ENCODE measurements at places on chromosomes 11 and 22.
A peak's percentile ranks its signal among the peaks of the same experiment; 100 is the strongest.

DNA sequence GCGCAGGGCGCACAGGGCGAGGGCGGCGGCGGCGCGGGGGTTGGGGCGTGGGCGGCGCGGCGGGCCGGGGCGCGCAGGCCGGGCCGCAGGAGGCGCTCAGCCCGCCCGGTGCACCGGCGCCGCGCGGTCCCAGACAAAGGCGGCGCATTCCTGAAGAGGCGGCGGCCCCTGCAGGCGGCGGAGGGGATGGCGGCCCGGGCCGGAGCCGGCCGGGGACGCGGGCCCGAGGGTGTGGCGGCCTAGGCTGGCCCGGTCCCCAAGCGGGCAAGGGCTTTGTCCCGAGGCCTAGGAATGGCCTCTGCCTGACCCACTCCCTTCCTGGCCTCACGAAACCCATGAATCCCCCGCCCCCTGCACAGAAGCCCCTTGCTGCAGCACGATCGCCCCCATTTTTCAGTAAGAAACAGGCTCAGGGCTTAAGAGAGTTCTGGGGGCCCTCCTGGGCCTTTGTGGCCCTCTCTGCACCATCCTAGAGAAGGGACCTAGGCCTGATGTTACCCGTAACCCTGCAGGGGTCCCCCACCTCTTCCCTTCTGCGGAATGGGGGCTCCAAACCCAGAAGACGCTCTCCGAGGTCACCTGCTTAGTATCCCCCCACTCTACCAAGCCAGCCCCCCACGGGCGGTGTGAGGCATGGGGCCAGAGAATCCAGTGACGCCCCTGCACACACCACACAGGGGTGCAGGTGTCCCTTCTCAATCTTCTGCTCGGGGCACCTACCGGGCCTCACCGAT, at the start of gene RTN4R:
Gene RTN4R (minus strand): TSS at position 40 of the 734 bp plus-strand sequence. CDS start 226 bp downstream, outside the sequence.
- peak; percentile 73 for DNase-seq

DNA sequence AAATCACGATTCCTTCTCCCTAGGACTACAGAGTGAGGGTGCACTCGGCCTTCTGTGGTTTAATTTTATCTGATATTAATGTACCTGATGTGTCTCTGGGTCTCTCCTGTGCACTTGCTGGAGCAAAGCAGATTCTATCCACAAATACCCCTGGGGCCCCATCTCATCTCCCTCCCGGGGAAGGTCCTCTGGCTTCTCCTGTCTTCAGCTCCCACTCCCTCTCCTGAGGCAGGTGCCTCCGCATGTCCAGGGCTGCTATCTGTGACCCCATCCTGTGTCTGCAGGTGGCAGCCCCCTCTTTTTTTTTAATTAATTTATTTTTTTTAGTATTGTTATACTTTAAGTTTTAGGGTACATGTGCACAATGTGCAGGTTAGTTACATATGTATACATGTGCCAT, 558.7 kb downstream of the BRD1 start:
- DNase-seq, result no peak

- no peak for DNase-seq
Observed at GRCh38 chr22:44180706-44181032, at the start of gene PARVG. Gene PARVG (plus strand): TSS chr22:44180925. CDS start chr22:44183330, 2,405 bp downstream.

GRCh38 chr11:9941991-9942390, 278.1 kb downstream of the SWAP70 start:
- DNase-seq, result no peak

DNA sequence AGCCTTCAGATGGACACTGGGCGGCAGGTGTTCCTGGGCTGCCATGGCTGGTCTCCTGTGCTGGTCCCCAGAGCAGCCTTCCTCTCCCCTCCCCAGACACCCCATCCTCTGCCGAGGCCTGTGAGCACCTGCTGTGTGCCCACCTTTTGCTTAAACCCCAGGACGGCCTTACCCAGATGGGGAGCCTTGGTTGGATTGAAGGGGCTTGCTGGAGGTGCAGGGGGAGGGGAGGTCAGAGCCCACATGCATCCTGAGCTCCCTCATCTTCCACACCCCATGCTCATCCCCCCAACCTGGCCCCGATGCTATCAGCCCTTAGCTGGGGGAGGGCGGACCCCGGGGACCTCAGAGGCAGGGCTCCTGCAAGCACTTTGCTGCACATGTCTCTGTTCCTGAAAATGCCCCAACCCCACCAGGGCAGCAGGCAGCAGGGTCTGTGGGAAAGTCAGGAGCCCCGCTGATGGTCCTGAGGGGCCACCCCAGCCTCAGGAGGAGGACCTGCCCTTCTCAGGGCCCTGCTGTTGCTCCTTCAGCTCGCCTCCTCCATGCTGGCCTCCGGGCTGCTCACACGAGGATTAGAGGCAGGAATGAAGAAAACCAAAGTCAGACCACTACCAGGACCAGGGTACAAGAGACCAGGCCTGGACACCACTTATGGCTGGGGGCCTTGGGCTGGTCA, 41.6 kb upstream of the CCDC188 start:
- DNase-seq, result no peak

DNA sequence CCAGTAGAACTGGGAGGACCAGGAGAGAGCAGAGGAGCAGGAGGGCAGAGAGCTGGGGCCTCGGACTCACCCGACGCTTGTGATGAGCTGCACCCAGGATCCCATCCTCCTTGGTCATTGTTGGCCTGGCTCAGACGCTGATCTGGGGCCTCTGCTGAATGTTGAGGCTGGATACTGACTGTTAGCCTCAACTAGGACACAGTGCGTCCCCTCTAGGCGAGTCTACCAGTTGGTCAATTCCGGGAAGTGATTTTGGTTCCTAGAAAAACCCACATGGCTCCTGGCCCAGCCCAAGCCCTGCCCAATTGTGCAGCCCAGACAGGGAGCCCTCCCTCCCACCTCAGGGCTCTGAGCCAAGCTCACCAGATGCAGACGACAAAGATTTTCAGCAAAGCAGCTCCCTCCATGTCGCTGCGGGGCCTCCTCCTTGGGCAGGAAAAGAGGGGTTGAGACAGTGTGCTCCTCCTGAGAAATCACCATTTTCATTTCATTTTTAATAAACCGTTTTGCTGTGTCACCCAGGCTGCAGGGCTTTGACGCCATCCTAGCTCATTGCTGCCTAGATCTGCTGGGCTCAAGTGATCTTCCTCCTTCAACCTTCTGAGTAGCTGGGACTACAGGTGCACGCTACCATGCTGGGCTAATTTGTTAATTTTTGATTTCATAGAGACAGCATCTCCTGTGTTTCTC, at the start of gene APOL4:
Gene APOL4 (minus strand): TSS at position 180 of the 690 bp plus-strand sequence. CDS start 75 bp downstream, at position 105.
- peak; percentile 92 for DNase-seq

DNA sequence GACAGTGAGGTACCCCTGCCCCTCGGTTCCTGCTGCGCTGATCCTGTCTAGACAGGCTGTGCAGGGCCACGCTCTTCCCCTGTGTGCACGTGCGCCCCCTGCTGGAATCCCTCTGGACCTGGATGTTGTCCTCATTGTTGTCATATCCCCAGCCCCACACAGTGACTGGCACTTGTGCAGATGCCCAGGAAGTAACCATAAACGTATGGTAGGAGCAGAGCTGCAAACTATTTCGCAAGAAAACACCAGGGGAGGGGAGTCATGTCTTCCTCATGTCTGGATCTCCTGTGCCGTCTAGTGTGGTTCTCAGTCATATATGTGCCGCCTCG, 114.7 kb downstream of the CRYBB2 start:
- DNase-seq, result no peak

GRCh38 chr11:77071671-77072605, 5.2 kb downstream of the CAPN5 start:
- DNase-seq, result peak; percentile 11

GRCh38 chr22:24418786-24419474, 8.5 kb upstream of the ADORA2A start:
- no peak for DNase-seq

DNA sequence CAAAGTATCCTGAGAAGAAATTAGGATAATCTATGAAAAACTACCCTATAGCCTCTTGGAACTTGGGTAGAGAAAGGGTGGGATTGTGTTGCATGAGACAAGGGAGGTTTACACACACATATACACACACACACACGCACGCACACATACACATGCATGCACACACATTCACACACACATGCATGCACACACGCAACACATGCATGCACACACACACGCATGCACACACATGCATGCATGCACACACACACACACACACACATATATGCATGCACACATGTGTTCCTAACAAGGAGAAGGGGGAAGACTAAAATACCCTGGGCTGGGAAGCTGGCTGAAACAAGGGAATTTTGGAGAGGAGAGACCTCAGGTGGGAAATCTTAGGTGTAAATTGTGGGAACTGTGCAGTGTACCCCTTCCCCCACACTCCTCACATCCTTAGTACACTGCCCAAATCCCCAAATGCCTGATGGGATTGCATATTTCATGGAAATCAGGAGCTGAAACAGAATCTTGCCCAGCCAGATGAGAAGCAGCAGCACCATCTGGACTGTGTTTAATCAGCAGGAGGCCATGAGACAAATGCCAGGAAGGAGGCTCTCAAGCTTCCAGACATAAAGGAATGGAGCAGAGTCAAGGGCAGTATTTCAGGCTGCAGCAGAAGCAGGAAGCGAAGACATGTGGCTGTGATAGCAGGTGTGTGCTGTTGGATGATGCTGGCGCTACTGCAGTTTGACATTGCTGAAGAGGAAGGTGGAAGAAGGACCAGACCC, 14.6 kb upstream of the POLD3 start:
- DNase-seq, result no peak

- peak; percentile 88 for DNase-seq
Observed at GRCh38 chr11:106399076-106399511, 321.6 kb downstream of the AASDHPPT start.

DNA sequence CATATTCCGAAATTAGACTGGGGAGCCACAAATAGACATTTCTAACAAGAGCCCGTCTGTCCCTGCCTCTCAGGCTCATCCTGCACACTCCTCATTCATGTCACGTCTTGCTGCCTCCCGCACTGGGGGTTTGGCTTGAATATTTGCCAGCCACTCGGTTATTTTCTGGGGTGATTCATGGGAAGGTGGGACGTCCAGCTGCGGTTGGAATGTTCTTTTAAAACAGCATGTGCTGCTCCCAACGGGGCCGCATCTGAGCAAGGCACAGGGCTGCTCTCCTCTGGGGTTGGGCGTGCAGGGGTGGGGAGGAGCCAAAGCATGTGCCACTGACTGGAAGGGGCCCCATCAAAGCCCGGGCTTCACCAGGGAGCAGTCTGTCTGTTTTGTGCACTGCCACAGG, 25.9 kb upstream of the SLC5A4 start:
- peak; percentile 29 for DNase-seq

DNA sequence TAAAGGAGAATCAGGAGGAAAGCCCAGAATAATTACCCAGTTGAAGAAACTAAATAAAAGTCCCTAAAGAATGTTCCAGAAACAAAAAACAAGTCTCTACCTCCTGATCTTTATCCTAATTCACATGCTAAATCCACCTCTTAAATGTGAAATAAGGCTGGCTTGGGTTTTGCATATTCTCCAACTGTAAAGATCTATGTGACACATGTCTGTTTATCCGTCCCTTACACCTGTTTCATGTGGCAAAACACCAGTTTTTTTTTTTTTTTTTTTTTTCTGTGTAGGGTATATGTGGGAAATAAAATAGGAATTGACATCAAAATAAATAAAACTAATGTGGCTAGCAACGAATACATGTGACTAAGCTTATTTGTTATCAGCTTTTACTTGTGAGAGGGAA, 70.5 kb downstream of the NARS2 start:
- no peak for DNase-seq

DNA sequence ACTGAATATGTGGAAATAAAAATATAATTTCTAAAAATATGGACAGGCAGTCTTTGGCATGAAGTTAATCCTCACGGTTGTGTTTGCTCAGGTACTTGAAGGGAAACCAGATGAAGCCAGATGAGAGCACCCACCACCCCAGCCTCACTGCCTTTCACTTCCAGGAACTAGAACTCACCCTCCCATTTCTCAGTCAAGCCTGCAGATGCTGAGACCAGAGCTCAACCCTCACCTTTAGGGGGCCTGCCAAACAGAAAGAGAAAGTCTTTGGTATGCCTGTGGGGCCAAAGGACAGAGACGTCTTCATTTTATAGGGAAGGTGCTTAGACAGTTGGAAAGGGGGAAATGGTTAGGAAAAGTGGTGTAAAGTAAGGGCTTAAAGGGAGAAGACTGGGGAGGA, 252.8 kb upstream of the PLET1 start:
- no peak for DNase-seq

- no peak for DNase-seq
Observed at GRCh38 chr11:122040464-122040863, 75.6 kb downstream of the BLID start.

DNA sequence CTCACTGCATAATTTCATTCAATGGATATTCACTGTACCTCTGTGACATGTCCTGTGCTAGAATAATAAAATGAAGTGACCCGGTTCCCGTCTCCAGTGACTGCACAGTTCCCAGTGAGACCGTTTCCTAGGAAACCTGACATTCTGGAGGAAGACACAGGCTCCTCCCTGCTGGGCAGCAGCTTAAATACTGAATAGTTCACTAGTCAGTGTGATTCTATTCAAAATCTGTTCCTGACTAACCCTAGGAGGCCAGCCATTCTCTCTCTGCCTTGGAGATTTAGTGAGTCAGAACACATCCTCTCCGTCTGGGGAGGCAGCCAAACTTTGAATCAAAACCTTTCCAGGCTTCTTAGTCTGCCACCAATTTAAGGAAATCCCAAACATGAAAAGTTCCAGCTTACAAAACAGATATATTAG, 11.3 kb downstream of the TRIM66 start:
- peak; percentile 84 for DNase-seq

- no peak for DNase-seq
Observed at GRCh38 chr22:26162926-26163325, 6.3 kb upstream of the SEZ6L start.

- no peak for DNase-seq
Observed at GRCh38 chr11:22479971-22480720, 142.0 kb downstream of the SLC17A6 start.

DNA sequence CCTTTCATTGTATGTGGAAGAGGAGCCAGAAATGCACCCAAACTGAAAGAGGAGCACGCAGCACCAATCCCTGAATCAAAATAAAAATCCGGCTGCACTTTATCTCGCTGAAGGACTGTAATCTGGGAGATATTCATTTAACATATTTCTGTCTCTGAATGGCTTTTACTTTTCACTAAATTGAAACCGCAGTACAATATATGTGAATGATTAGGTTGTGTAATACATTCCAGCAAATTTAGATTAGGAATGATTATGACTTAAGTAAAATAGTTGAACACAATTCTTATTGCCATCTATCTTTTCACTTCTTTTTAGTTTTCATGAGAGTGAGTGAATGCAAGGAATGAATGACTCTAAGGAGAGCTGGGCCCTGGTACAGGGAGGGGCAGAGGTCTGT, 232.1 kb downstream of the ST3GAL4 start:
- no peak for DNase-seq

GRCh38 chr11:73429121-73429750, 53.0 kb downstream of the RELT start:
- no peak for DNase-seq

DNA sequence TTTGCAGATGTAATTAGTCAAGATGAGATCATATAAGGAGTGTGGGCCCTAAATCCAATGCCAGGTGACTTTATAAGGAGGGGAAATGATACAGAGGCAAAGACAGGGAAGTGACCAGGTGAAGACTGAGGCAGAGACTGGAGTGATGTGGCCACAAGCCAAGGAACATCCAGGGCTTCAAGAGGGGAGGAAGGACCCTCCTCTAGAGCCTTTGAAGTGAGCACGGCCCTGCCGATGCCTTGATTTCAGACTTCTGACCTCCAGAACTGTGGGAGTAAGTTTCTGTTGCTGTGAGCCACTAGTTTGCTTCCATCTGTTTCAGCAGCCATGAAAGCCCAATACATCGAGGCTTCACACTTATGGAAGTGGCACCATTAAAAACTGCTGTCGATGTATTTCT, 78.7 kb downstream of the SHANK2 start:
- DNase-seq, result no peak
